ENCODE measurements at places on chromosomes 5 and 9. TPM values are rescaled to one million over a fixed set of nuclear protein-coding genes. Genes with fewer than 3 reads are reported as not detected.

ACTBL2 gene
- total RNA-seq: not detected

DNA sequence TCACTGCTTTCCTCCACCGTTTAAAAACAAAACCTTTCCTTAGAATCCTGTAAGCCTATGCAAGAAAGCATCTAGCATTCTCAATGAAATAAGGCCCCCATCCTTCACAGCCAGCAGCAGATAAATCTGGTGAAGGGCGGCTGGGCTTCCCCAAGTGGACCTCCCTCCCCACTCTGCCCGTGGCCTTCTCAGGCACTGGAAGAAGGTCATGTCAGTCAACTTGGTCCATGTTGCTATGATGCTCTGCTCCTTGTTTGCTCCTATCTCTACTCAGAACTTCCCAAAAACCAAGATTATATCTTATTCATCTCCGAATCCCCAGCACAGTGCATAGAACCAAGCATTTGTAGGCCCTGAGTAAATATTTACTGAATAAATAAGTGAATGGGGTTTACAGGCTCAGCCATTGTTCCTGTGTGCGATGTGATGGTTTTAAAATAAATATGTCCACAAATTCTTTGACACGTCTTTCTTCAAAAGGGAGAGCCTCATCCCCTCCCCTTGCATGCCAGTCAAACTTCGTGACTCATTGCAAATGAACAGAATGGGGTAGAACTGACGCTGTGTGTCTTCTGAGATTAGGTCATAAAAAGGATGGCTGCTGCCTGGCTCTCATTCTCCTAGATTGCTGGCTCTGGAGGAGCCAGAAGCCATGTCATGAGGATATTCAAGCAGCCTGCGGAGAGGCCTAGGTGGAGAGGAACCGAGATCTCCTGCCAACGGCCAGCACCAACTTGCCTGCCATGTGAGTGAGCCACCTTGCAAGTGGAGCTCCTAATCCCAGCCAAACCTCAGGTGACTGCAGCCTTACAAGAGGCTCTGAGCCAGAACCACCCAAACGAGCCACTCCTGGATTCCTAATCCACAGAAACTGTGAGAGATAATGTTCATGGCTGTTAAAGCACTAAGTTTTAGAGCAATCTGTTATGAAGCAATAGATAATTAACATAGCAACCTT, 70.5 kb downstream of the MED27 start:
- DNase-seq: peak; percentile 63

GRCh38 chr9:88998503-88998902, 7.2 kb downstream of the S1PR3 start:
- no peak for DNase-seq

GRCh38 chr9:125747765-125748445, 732 bp downstream of the PBX3 start:
- DNase-seq: no peak

DNA sequence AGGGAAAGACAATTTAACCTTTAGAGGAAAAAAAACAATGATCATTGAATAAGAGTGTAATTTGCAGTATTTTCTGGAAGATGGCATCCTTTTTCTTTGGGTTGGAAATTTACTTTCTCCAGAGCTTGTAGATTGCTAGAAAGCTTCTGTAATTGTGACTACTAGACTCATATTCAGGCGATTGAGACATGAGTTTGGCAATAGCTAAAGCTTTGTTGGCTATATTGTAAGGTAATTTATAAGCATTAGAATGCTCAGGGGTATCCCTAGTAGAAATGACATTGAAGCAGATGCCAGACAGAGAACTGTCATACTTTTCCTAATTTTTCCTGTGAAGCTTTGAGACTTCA, 115.3 kb downstream of the UNC13B start:
- no peak for DNase-seq

DNA sequence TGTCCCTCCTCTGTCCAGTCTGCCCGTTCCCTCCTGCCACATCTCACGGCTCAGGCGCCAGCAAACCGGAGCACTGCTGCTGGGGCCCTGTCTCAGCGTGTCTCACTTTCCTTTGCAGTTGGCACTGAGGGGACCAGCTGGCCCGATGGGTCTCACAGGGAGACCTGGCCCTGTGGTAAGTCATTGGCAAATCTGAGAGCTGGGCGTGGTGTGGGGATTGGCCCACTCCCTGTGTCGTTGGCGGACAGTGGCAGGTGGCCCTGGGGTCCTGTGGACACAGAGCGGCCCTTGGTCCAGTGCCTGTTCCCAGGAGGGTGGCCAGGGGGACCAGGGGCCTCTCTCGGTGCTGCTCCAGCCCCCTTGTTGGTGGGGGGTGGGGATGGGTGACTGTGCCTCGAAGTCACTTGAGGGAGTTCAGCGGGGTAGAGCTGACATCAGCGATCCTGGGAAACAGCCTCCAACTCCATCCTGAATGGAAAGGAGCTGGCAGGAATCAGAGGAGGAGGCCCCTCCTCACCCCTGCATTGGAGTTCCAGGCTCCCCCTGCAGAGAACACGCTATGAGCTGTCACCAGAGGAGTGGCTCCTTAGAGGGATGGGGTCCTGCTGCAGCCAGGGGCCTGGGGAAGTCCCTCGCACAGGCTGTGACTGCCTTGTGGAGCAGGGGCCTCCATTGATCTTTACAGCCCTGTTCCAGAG, 111.0 kb downstream of the COL5A1 start:
- DNase-seq: no peak

DNA sequence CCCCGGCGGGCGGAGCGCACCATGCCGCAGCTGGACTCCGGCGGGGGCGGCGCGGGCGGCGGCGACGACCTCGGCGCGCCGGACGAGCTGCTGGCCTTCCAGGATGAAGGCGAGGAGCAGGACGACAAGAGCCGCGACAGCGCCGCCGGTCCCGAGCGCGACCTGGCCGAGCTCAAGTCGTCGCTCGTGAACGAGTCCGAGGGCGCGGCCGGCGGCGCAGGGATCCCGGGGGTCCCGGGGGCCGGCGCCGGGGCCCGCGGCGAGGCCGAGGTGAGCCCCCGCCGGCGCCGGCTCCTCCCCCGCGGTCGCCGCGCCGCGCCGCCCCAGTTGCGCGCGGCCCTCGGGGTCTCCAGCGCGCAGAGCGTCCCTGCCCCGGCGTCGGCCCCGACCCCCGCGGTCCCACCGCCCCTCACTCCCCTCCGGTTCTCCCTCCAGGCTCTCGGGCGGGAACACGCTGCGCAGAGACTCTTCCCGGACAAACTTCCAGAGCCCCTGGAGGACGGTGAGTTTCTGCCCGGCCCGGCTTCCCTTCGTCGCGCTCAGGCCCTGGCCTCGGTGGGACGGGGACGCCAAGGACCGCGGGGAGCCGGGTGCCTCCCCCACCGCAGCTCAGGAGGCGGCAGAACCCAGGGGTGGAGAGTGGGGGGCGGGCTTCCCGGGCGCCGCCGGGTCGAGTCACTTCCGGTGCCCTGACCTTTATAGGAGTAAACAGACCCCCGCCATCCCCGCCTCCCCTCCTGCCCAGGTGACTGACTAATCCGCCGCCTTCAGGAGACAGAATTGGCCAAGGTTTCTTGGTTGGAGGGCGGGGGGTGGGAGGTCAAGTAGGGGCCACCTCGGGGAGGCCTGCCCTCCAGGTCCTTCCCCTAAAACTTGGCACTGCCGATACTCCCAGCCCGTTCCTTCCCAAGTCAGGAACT, 665 bp downstream of the TCF7 start:
- peak; percentile 32 for DNase-seq

PROB1 gene
- total RNA-seq: 0.69 TPM

DNA sequence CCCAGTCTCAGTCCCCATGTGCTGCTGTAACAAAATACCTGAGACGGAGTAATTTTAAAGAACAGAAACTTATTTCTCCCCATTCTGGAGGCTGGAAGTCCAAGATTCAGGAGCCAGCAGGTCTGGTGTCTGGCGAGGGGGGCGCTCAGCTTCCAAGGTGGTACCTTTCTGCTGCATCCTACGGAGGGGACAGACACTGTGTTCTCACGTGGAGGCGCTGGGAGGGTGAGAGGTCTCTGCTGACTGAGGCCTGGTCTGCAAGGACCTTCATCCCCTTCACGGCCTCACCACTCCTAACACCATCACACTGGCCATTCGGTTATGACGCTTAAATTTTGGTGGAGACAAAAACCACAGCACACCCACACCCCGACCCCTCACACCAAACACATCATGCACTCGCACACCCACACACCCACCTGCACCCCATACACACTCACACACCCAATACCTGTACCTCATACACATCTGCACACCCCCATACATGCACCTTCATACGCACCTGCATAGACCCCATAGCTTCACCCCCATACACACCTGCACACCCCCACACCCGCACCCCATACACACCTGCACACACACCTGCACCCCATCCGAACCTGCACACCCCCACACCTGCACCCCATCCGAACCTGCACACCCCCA, 9.8 kb upstream of the ZDHHC11 start:
- no peak for DNase-seq

CDH12 gene
- total RNA-seq: not detected

- no peak for DNase-seq
These were observed 140.5 kb downstream of the SCAMP1 start for GRCh38 chr5:78500871-78501270.

GRCh38 chr9:113350107-113350661, 843 bp downstream of the BSPRY start:
- no peak for DNase-seq

DNA sequence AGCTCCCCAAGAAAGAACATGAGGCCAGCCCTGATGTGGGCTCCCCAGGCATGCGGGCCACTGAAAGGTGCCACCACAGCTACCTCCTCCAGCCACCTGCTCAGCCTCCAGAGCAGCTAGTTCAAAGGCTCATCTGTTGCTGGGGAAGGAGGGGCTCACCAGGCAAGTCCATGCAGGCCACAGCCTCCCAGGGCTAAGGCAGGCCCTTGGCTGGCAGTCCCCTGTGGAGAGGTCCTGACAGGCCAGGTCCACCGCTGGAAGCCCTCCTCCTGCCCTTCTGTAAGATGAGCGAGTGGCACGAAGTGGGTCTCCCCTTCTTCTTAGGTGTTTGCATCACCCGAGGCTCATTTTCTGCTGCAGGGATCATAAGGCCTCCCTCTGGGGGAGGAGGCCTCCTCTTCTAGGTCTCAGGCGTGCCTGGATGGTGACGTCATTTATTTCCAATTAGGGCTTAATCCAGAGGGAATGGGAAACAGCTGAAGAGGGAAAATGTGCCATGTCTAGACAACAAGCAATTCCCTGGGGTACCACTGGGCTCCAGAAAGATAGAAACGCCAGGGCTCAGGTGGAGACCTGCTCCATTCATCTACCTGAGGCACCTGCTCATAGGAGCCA, 91.6 kb downstream of the CFAP90 start:
- DNase-seq: no peak

RNF14 gene
- 42.4 TPM for total RNA-seq

GRCh38 chr5:80958616-80959015, 1.5 kb upstream of the RASGRF2 start:
- no peak for DNase-seq

DNA sequence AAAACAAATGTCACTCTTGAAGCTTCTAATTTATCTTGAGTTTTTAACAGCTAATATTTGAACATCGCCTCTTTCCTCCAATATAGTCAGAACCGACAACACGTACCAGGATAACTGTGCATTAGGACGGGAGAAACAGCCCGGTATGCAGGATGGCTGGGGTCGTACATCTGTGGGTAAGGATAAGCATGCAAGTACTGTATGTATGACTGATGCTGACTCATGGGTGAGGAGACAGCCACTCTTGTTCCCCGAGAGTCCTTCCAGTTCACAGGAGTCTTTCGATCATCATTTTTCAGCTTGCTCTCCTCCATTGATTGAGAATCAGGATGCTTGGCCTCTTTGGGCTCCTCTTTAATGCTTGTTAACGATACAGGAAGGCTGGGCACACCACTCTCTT, 102.3 kb downstream of the ZNF608 start:
- no peak for DNase-seq

NMUR2 gene
- total RNA-seq: not detected

- DNase-seq: no peak
These were observed 220.1 kb downstream of the DAB2IP start for GRCh38 chr9:121871431-121872025.

MUSK gene
- total RNA-seq: not detected

DNA sequence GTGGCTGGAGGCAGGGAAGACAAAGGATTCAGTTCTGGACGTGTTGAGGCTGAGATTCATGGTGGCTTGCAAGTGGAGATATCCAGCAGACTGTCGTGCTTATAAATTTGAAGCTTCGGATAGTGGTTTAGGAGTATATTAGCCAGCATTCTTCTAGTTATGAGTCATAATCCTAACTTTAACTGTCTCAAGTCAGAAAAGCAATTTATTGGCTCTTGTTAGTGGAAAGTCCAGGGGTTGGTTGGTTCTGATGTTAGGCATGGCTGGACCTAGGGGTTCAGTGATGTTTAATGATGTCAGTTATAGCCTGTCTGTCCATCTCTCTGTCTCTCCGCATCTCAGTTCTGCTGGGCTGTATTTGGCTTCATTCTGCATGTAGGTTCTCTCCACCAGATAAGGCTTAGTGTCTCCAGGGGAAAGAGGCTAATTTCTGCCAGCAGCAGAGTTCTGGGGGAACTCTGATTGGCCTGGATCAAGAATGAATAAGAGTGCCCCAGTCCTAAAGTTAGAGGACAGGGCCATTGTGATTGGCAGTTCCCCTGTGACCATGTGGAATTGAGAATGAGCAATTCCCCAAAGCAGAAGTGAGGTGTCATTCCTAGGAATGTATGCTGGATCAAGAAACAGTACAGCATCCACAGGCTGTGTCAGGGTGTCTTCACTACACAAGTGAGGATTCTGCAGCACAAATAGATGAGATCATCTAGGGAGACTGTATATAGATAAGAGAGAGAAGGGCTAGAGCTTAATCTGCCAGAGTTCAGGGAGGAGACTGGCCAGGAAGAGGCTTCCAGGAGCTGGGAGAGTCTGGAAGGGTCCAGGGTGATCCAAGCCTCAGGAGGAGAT, 72.9 kb upstream of the SHB start:
- no peak for DNase-seq

- DNase-seq: no peak
These were observed 466.7 kb downstream of the ACTL7B start for GRCh38 chr9:108389056-108389455.

DDX4 gene
- not detected for total RNA-seq

NR6A1 gene
- 31.5 TPM for total RNA-seq

- no peak for DNase-seq
These were observed 204.3 kb upstream of the KLF9 start for GRCh38 chr9:70618784-70619183.

GRCh38 chr5:124639095-124639665, 107.3 kb downstream of the ZNF608 start:
- DNase-seq: no peak

DNA sequence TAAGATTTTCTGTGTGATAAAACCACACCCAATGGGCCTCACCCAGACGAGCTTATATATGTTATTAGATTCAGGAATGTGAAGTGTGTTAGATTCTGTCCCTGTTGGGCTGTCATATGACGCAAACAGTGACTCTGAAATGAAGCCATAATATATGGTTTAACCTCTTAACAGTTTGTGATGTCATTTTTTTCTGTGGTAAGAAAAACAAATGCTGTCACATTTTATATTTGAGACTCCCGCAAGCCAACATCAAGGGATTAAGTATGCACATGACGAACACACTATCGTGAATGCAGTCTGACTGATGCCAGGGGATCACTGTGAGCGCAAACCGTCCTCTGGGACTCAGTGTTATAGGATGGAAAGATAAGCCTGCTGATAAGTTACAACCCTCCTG, 321.7 kb downstream of the SH3GL2 start:
- DNase-seq: no peak
